ENCODE measurements at places on chromosomes 11 and 22. TPM values are rescaled to one million over a fixed set of nuclear protein-coding genes. Genes with fewer than 3 reads are reported as not detected.
A peak's percentile ranks its signal among the peaks of the same experiment; 100 is the strongest.

- no peak overlapping the region for H3K27ac ChIP-seq
- H3K4me1 ChIP-seq: peaks cover 36% of the 10 kb centered on the region
- H3K4me3 ChIP-seq: no peak overlapping the region
- DNase-seq: peak; percentile 41
- no peaks in the 10 kb centered on the region for H3K36me3 ChIP-seq
Observed at GRCh38 chr11:100851147-100851546, 164.1 kb downstream of the ARHGAP42 start.

GRCh38 chr11:17774232-17775034 lies 39.9 kb downstream of the KCNC1 start:
- no peaks in the 10 kb centered on the region for H3K27me3 ChIP-seq
- H3K4me3 ChIP-seq: no peak overlapping the region
- H3K4me1 ChIP-seq: peaks cover 6% of the 10 kb centered on the region
- H3K27ac ChIP-seq: no peak overlapping the region
- DNase-seq: no peak
- H3K36me3 ChIP-seq: no peaks in the 10 kb centered on the region

GRCh38 chr11:17734418-17734911 lies at the start of gene KCNC1:
Gene KCNC1 (plus strand): TSS chr11:17734781. CDS start chr11:17736003, 1,222 bp downstream.
- no peak for DNase-seq
- no peak within 1 kb of the TSS for H3K4me3 ChIP-seq
- no peaks in the 10 kb centered on the region for H3K36me3 ChIP-seq
- no peaks in the 10 kb centered on the region for H3K27me3 ChIP-seq
- H3K27ac ChIP-seq: no peak within 1 kb of the TSS

- H3K27ac ChIP-seq: peak overlapping the region; percentile 17
- peak; percentile 58 for DNase-seq
- H3K27me3 ChIP-seq: no peaks in the 10 kb centered on the region
- no peaks in the 10 kb centered on the region for H3K4me1 ChIP-seq
Observed at GRCh38 chr22:38298312-38299005, 18.8 kb downstream of the CSNK1E start.

GRCh38 chr11:3153291-3153861 lies 11.7 kb downstream of the OSBPL5 start:
- DNase-seq: no peak
- H3K27me3 ChIP-seq: no peaks in the 10 kb centered on the region
- H3K4me3 ChIP-seq: no peak overlapping the region
- no peaks in the 10 kb centered on the region for H3K36me3 ChIP-seq
- no peak overlapping the region for H3K27ac ChIP-seq
- peaks cover 20% of the 10 kb centered on the region for H3K4me1 ChIP-seq

DNA sequence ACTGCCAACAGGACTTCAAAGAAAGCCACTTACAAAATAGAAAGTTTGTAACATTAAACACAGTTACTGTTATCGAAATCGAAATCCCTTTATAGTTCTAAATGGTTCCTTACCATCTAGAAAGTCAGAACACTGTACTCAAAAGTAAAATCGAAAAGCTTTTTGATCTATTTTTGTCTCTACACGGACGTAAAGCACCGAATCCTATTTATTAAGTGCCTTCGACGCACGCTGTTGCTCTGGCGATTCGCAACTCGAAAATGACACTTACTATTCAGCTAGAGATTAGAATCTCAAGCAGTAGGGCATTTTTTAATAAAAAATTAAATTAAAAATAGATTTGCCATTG lies 78.3 kb downstream of the LARGE1 start:
- no peak for DNase-seq
- H3K36me3 ChIP-seq: no peaks in the 10 kb centered on the region
- H3K4me3 ChIP-seq: no peak overlapping the region
- H3K27me3 ChIP-seq: no peaks in the 10 kb centered on the region

- no peak for DNase-seq
- 0 out of 2 replicates have a peak, but pooled peaks cover 3% of the 10 kb centered on the region for H3K27me3 ChIP-seq
- H3K27ac ChIP-seq: no peak overlapping the region
- no peaks in the 10 kb centered on the region for H3K36me3 ChIP-seq
Observed at GRCh38 chr22:43310798-43311197, 32.4 kb downstream of the SCUBE1 start.

DNA sequence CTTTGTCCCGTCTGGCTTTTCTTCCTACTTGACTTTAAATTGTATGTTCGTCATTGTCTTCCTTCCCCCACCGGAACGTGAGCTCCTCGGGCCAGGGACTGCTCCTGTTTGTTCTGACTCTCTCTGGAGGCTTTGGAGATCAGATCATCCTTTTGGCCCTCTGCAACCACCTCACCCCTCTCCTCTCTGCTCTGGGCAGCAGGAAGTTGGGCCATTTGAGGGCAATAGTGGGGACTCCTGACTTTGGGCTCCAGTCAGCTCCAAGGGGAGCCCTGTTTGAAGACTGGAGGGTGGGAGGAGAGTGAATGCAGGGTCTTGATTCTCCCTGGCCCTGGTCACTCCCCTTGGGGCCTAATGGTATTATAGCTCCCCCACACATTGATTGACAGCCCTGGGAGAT lies 186.3 kb upstream of the B3GAT1 start:
- no peaks in the 10 kb centered on the region for H3K4me1 ChIP-seq
- no peak overlapping the region for H3K4me3 ChIP-seq
- DNase-seq: no peak

DNA sequence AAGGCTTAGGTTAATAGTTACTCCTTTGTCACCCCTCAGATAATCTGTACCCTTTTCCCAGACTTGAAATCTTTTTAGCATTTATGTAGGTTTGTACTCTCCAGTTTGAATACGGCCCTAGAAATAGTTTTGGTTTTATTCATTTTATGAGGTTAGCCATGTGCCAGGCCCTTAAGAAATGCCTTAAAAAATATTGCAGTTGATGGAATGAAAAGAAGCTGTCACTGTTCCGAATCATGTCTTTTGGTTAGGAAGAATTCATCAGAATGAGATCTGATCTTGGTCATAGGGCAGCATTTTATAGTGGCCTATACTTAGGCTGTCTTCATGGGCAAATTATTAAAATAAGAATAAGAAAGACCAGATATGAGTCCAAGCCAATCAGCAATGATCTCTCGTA lies 14.8 kb upstream of the PRSS23 start:
- H3K27ac ChIP-seq: no peak overlapping the region
- peaks cover 7% of the 10 kb centered on the region for H3K4me1 ChIP-seq
- no peak for DNase-seq
- H3K36me3 ChIP-seq: no peaks in the 10 kb centered on the region

- H3K36me3 ChIP-seq: no peaks in the 10 kb centered on the region
- H3K4me1 ChIP-seq: peaks cover 3% of the 10 kb centered on the region
- no peaks in the 10 kb centered on the region for H3K27me3 ChIP-seq
- DNase-seq: no peak
- H3K27ac ChIP-seq: no peak overlapping the region
Observed at GRCh38 chr11:19649751-19650150, 62.9 kb upstream of the NAV2 start.

DNA sequence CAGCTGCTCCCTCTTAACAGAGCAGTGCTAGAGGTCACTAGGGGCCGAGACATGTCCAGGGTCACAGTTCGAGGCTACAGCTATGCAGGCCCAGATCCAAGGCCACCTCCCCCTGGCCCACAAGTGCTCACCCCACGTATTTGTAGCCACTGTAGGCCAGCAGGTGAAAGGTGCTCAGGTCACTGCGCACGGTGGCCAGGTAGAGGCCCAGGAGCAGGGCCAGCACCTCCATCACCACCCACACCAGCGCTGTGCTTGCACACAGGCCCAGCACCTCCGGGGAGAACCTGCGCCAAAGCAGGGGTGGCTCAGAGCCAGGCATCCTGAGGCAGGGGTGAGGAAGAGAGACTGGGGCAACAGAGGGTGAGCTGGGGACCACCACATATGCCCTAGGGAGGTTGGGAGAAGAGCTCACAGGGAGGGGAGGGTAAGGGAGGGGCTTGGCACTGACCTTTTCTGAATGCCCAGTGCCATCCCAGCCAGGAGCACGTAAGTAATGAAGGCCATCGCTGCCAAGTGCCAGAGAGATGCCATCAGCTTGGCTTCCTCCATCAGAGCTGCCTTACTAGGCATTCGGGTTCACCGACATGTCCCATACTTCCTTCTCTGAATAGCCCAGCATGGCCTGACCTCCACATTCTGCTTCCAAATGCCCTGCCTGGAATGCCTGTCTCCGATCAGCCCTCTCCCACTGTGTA lies 3.5 kb downstream of the YIF1A start:
- no peak for DNase-seq
- H3K4me1 ChIP-seq: peaks cover 11% of the 10 kb centered on the region
- H3K27ac ChIP-seq: no peak overlapping the region
- H3K36me3 ChIP-seq: no peaks in the 10 kb centered on the region

DNA sequence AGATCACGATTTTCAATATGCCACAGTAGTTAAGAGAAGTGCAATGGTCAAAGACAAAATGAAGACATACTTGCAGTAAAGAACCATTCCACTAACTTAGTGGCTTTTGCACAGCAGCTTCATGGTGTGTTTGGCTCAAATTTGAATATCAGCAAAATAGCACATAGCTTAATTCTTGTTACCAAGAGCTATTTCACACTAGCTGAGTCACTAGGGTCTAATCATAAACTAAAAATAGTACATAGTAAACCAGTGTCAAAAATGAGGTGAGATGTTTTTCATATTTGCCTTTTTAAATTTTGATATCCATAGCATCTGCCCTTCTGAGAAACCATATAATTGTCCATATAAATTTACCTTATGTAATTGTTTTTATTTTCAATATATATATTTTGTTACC lies 325.0 kb upstream of the LUZP2 start:
- no peak for DNase-seq
- no peaks in the 10 kb centered on the region for H3K27me3 ChIP-seq
- H3K27ac ChIP-seq: no peak overlapping the region
- no peak overlapping the region for H3K4me3 ChIP-seq
- H3K4me1 ChIP-seq: no peaks in the 10 kb centered on the region
- no peaks in the 10 kb centered on the region for H3K36me3 ChIP-seq

DNA sequence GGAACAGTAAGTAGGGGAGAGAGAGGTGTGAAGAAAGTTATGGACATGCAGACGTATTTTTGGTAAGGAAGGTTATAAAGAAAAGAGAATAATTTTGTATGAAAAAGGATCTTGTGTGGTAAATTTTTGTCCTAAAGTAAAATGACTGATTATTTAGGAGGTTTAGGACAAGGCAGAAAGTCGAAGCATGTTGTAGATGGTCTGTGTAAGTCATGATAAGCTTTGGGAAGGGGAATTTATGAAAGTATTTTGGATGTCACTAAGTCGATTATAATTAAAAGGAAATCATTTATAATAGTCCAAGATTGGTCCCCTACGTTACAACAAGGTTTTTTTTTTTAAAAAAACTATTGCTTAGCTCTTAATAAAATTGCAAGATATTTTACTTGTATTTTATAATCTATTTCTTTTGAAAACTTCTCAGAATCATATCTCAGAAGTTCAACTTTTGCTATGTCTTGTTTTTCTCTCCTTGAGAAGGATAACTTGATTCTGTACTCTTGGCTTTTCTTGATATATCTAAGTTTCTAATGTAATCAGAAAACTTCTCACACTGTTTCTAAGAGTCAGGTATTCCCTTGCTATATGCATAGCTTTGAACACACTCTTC lies 10.9 kb upstream of the CABP2 start:
- H3K27me3 ChIP-seq: no peaks in the 10 kb centered on the region
- peak; percentile 21 for DNase-seq
- no peak overlapping the region for H3K4me3 ChIP-seq
- H3K4me1 ChIP-seq: no peaks in the 10 kb centered on the region

GRCh38 chr11:24005202-24005876 lies 491.5 kb upstream of the LUZP2 start:
- no peak overlapping the region for H3K4me3 ChIP-seq
- no peaks in the 10 kb centered on the region for H3K27me3 ChIP-seq
- DNase-seq: no peak
- no peaks in the 10 kb centered on the region for H3K36me3 ChIP-seq
- no peaks in the 10 kb centered on the region for H3K4me1 ChIP-seq

DNA sequence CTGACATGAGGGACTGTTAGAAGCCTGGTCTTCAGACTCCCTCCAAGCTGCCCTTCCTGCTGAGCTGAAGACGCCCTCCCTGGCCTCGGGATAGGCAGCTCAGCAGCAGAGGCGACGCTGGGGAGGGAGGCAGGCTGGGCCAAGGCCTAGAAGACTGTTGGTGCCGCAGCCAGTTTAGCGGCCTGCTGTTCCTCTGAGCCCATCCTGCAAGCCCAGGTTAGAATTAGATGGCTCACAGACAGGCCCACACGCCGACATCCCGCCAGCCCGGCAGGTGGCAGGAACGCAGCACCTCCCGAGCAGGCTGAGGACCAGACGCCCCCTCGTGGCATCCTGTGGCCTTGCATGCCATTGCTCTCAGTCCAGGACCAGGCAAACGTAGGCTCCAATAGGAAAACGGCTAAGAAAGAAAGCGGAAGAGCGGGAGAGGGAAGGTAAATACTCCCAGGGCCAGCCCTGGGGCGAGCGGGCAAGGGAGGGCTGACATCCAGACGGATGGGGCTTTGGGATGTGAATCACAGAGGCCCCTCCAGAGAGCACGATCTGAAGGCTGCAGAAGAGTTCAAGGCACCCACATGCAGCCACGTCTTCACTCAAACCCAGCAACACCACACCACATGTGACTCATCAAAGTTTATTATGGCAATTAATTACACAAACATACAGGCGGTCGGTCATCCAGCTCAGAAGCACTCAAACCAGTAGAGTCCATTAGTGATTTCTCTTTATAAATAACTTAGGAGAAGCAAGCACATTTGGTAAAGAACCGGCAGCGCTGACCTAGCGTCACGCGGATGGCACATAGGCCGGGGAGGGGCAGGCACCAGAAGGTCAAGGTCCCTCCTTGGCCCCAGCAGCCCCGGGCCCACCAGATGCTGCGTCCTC lies 27.6 kb downstream of the CD5 start:
- H3K27ac ChIP-seq: peak overlapping the region; percentile 45
- H3K36me3 ChIP-seq: no peaks in the 10 kb centered on the region
- DNase-seq: peak; percentile 73

DNA sequence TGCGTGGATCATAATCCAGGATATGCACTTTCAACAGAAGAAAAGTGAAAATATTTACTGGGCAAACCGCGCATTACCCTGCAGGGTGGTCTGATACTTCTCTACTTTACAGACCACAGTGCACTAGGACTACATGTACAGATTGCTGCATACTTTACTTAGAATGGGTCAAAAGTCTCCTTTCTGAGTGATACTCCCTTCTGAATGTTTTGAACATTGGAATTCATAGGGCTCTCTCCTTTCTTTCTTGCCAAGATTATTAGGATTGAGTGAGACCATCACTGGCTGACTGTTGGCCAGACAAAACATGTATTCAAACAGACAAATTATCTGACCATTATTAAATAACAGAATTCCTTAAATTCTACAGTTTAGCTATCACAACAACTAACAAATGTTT lies 6.6 kb upstream of the FIBIN start:
- no peaks in the 10 kb centered on the region for H3K27me3 ChIP-seq
- no peak for DNase-seq
- no peak overlapping the region for H3K27ac ChIP-seq
- H3K4me1 ChIP-seq: no peaks in the 10 kb centered on the region

Gene CASP12
- not detected for total RNA-seq

Gene CLTCL1
- total RNA-seq: 7.1 TPM

Gene ROM1
- total RNA-seq: 2.7 TPM

Gene SMIM35
- total RNA-seq: not detected

Gene CRACR2B
- total RNA-seq: 11.8 TPM

Gene CASP5
- total RNA-seq: not detected

Gene PRR5
- total RNA-seq: 26.9 TPM

Gene NCR3LG1
- 1.5 TPM for total RNA-seq

Gene CNTN5
- total RNA-seq: not detected

Gene ELFN2
- 45.4 TPM for total RNA-seq

All from HCT116 (cell line).